ENCODE measurements at places on chromosomes 3 and 15.

- no peak for DNase-seq
Observed at GRCh38 chr3:66314455-66314854, 93.7 kb downstream of the SLC25A26 start.

DNA sequence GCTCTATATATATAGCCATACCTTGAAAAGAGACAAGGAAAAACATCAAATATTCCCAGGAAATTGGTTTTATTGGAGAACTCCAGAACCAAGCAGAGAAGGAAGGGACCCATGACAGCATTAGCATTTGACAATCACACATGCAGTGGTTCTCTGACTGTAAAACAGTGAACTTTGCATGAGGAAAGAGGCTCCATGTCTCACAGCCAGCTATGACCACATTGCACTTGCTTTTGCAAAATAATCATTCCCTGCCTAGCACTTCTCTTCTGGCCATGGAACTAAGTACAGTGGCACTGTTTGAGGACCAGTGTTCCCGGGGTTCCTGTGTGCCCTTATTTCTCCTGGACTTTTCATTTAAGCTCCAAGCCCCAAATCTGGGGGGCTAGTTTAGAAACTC lies 85.5 kb downstream of the TGFBR2 start:
- no peak for DNase-seq

GRCh38 chr3:11604139-11604892 lies 39.4 kb downstream of the VGLL4 start:
- DNase-seq = no peak

- DNase-seq = no peak
Observed at GRCh38 chr3:64033069-64033468, 9.8 kb upstream of the PSMD6 start.

DNA sequence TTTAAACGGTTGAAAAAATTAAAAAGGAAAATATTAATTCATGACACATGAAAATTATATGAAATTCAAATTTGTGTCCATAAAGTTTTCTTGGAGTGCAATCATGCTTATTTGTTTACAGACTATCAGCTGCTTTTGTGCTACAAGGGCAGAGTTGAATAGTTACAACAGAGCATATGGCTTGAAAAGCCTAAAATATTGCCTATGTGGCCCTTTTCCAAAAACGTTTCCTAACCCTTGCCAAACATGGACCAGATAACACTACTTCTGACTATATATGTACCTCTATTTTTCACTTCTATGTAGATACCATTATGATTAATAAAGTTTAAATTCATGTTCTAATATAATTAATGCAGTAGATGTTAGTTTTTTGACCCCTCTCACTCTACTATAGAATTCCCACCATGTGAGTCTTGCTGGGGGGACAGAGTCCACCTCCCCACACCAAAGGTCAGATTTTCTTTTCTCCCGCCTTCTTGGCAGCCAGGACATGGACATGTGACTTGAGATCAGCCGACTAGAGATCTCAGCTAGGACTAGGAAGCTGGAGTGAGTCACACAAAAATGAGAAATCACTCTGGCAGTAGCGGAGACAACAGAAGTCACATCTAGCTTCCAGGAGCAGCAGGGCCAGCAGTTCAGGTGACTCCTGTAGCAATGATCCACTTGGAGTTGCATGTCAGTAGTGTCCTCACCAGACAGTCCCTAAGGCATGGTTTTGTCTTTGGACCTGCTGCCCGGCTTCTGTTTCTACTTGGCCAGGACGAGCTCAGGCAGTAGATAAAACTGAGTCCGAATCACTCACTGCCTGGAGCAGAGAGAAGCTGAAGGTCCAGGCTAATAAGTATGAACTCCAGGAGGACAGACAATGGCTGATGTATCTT lies 22.4 kb downstream of the CIAO2A start:
- peak; percentile 76 for DNase-seq

GRCh38 chr3:135128818-135129217 lies 333.8 kb downstream of the EPHB1 start:
- DNase-seq = no peak

DNA sequence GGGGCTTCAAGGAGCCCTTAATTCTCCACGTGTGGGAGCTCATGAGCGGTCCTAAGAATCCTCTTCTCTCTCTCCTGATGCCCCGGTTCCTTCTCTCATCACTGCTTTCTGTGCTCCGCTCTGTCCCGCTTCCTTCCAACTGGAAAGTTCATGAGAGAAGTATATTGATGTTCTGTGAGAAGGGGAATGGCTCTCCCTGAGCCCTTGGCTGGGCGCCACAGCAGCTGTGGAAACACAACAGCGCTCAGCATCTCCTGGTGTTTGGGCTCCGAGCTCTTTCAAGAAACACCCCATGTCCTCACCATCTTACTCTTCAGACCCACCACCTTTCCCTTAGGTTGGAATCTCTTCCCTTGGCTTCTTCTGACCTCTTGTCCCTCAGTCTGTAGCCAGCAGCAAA lies 161.7 kb downstream of the VGLL4 start:
- no peak for DNase-seq

DNA sequence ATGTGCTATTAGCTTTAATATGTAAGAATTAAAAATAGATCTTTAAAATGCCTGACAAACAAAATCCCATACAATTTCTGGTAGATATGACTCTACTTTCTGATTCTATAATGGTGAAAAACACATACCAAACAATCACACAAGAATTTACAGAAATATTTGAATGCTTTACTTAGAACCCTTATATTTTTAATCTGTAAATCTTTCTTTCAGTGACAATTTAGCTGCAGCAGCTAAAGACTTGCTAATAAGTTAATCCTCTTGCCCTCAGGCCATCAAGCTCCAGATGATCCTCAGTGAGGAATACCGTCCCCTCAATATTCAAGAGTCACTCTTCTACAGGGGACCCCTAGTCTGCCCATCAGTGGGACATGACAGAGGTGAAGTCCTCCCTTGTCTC lies 55.6 kb downstream of the C3orf80 start:
- DNase-seq = no peak

DNA sequence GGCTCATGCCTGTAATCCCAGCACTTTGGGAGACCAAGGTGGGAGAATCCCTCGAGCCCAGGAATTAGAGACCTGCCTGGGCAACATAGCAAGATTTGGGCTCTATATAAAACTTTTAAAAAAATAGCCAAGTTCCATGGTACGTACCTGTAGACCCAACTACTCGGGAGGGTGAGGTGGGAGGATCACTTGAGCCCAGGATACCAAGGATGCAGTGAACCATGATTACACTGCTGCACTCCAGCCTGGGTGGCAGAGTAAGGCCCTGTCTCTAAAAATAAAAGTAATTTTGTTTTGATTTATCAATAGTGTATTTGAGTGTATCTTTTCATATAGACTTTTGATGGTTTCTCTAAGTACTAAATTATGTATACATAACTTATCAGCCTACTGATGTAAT lies 63.1 kb downstream of the LSM3 start:
- DNase-seq = no peak

GRCh38 chr15:53739651-53740050 lies 19.8 kb downstream of the WDR72 start:
- DNase-seq = no peak

- DNase-seq = no peak
Observed at GRCh38 chr3:60142009-60142408, 1092.2 kb upstream of the CFAP20DC start.

DNA sequence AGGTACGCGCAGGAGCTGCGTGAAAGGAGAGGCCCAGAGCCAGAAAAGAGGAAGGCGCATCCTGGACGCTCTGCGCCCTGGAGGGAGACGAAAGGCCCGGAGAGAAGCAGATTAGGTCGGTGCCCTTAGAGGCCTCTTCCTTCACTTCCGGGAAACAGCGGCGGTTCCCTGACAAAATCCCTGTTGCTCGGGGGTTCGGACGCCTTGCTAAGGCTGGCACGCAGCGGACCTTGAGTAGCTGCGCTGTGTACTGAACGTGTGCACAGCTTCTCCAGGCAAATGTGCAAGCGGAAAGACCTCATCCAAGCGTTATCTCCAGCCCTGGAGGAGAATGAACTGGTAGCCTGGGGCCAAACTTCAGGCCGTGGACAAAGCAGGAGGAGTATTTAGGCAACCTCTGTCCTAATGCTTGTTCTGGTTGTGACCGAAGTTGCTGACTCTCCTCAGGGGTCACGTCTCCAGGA lies 3.0 kb upstream of the SOX14 start:
- no peak for DNase-seq

DNA sequence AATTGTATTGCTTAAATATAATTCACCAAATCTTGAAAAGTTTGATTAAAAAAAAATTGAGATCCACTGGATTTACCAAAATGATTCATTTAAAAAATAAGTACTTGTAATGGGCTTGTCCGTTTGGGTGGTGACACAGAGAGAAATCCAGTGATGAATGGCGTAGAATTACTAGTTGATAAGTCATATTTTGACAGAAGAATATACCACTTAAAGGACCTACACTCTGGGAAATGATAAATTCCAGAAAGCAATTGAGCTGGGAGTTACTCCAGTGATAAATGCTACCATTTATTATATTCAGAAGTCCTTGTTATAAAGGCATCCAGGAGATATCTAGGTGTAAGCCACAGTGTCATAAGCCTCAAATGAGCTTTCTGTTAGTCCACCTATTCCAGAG lies 141.8 kb upstream of the CFAP20DC start:
- no peak for DNase-seq

DNA sequence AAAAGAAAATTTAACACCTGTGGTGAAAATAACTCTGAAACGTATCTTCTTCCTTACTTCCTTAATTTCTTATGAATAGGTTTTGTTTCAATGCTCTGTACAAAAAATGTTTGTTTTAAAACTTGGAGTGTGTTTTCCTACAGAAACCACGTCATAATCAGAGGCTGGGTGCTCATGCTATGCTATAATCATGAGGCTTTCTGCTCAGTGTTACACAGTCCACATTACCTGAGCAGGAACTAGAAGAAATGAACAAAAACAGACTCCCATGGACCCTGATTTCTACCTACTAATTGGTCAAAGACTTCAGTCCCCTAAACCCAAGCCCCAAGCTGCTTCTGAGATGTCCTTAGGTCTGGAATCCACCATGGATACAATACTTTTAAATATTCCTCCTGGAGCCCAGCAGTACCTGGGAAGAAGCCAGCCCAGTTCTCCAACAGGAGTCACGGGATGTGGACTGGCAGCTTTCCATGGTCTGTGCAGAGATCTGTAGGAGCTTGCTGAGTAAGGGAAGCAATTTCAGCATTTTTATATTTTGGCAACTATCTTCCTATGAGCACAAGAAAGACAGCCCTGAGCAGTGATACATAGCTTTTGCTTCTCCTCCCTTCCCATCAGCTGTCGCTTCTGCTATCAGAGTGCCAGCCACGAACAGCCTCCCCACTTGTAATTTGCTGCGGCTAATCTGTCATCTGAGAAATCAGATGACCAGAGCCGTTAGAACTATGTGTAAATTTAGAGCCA lies 65.6 kb downstream of the WDR72 start:
- no peak for DNase-seq

DNA sequence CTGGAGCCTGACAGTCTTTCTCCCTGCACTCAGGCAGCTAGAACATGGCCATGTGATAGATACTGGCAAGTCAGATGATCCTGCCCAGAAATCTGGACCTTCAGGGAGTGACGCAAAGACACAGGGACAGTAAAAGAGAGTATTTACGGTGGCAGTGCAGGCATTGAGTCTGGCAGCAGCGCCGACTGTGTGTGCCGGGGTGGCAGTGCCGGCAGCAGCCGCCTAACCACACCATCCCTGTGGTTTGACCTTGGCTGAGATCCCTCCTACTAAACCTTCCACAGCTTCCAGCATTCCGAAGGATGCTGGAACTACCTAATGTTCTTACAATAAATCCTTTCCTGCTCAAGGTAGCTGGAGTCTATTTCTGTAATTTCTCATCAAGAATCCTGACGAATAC lies 4.6 kb upstream of the TSPAN3 start:
- no peak for DNase-seq

GRCh38 chr3:15514663-15515340 lies 6.7 kb downstream of the COLQ start:
- no peak for DNase-seq

GRCh38 chr3:135050536-135050935 lies 255.5 kb downstream of the EPHB1 start:
- no peak for DNase-seq

DNA sequence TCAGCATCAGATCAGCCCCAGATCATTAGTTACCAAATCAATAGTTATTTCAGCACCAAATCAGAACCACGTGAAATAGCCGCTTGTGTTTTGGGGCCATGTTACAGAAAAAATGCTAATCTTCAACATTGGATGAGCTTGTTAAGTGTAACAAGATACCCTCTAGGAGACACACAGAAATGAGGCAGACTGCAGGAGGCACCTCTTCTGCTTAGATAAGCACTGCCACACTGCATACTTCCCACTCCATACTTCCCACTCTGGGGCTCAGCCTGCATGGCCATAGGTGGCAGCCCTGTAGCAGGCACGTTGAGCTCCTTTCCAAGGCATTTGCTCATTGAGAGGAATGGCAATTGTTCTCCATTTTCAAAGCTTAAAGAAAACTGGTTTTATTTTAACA lies 73.3 kb downstream of the CHCHD6 start:
- no peak for DNase-seq

GRCh38 chr3:76509179-76509830 lies 530.6 kb upstream of the ROBO2 start:
- DNase-seq = no peak

GRCh38 chr3:67312155-67312554 lies 314.0 kb downstream of the KBTBD8 start:
- DNase-seq = no peak

GRCh38 chr3:160998581-160998980 lies 106.6 kb downstream of the B3GALNT1 start:
- no peak for DNase-seq

DNA sequence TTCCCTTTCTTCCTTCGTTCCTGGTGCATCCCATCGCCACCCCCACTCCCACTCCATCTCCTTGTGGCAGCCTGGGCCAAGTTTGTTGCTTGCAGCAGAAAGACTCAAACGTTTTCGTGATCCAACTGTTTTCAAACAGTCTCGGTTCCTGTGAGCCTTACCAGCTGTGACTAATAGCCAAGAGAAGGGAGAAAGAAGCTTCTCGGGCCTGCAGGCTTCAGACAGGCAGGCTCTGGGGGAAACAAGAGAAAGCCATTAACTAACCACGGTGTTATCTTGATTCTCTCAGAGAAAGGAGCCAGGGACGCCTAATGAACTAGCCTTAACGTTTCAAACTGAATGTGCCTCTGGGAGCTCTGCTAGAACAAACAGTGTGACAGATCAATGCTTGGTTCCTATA lies 742.0 kb downstream of the NR2F2 start:
- DNase-seq = no peak

DNA sequence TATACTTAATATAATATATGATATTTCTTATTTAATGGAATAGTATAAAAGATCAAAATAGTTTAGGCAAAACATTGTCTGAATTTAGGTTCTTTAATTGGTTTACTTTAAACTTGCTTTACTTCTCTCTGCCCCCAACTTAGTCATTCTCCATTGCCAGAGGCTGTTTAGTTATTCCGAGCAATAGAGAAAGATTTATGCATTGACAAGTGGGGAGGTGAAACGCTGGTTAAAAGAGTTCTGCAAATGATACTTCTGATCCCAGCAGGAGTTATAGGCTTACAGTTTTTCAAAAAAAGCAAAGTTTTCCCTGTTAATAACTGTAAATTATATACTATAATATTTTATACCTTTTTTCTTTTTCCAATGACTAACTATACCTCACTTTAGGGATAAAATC lies 145.4 kb downstream of the EPHA3 start:
- DNase-seq = no peak
